Activated CD4-positive, alpha-beta T cell treated with anti-CD3 and anti-CD28 coated beads, Interleukin-2, amount 10 ng/mL, durations not matched to agents 24 days and 14 days (primary cell): ENCODE measurements at places on chromosomes 12 and 14. TPM values are rescaled to one million over a fixed set of nuclear protein-coding genes. Genes with fewer than 3 reads are reported as not detected.

GRCh38 chr12:57868851-57869268 lies 22.3 kb upstream of the CTDSP2 start:
- DNase-seq: no peak

Gene LRFN5
- not detected in 2 replicates for total RNA-seq

- DNase-seq: no peak
Observed at GRCh38 chr14:77338302-77338701, 17.5 kb downstream of the GSTZ1 start.

Gene TSPAN19
- not detected in 2 replicates for total RNA-seq

GRCh38 chr12:718756-719102 lies 33.6 kb upstream of the WNK1 start:
- no peak for DNase-seq

- no peak for DNase-seq
Observed at GRCh38 chr12:33253178-33253577, 186.4 kb downstream of the SYT10 start.

GRCh38 chr12:68280240-68280639 lies 26.8 kb upstream of the IL22 start:
- DNase-seq: no peak

DNA sequence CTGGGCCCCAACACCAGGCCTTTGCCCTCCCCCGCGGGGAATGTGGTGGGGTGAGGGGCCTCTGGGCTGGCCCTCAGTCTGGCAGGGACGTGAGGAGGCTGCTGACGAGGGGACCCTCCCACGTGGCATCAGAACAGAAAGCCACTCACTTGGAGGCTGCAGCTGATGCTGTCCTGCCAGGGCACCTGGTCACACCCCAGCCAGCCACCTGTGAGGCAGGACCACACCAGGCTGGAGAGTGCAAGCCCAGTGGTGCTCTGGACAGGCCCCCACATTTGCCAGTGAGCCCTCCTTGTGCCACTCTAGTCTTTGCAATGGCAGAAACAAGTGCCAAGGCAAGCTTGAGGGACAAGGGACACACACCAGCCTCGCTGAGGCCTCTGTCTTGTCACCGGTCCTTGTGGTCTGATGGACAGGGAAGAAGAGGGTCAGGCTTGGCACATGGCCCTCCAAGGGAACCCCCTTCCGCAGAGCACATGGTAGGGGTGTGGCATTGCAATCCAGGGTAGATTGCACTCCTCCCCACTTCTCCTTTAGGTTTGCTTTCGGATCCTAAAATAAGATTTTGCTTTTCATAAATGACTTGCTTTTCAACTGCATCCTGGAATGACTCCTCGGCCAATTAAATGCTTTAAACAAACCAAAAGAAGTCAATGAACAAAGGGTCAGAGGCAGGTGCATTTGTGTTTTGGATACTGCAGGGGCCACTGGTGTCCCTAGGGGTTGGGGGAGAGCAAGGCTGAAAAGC lies 53.7 kb downstream of the CCDC88C start:
- no peak for DNase-seq

Gene AQP6
- total RNA-seq: not detected in 2 replicates

DNA sequence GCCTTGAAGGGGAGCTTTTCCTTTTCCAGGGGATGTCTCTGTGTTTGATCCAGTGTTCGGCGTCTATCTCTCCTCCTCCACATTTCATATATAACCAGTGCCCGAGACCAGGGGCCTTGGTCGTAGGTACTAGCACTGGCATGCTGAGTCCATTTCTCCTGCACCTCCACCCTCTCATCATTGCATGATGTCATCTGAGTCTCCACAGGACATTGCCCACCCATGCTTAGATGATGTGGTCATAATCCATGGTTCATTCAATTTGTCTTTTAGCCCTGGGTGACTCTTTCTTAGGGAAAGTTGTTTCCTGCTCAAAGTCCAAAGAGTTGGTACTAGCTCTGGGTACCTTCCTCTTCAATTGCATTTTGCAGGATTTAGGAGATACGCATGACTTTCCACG lies 328.1 kb downstream of the BCL11B start:
- no peak for DNase-seq

Gene TMEM119
- 0.47 TPM in 1 of 2 replicates, not detected in the other for total RNA-seq

GRCh38 chr14:30573226-30573814 lies 14.4 kb downstream of the G2E3 start:
- no peak for DNase-seq

- no peak for DNase-seq
Observed at GRCh38 chr14:101328412-101329028, 232.8 kb upstream of the DIO3 start.

Gene SLC22A17
- 2.0 and 2.3 TPM in 2 replicates for total RNA-seq

Gene ZNF385A
- total RNA-seq: 0.84 and 1.2 TPM in 2 replicates

DNA sequence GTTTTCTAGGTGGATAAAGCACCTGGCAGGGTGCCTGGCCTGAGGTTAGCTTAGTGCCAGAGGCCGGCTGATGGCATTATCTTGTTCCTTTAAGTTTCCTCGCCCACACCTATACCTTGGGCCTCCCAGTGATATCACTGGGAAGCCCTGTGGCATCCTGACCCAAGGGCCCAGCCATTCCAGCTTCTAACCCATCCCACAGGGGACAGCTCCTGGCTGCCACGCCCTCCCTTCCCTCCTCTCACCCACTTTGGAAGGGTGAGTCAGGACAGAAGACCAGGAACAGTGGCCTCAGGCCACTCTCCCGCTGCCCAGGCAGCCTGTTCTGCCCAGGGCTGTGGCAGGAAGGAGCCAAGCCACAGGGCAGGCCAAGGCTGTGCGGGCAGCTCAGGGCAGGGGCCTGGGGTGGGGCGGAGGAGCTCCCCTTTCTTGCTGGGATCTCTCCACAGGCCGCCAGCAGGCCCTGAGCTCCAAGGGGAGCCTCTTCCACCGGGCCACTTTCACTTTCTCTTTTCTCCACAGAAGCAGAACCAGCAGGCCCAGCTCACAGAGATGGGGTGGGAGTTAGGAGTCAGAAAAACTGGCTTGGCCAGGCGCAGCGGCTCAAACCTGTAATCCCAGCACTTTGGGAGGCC lies 75.1 kb downstream of the IRF2BPL start:
- DNase-seq: peak; percentile 91

- no peak for DNase-seq
Observed at GRCh38 chr14:71619472-71619871, 312.8 kb upstream of the RGS6 start.

DNA sequence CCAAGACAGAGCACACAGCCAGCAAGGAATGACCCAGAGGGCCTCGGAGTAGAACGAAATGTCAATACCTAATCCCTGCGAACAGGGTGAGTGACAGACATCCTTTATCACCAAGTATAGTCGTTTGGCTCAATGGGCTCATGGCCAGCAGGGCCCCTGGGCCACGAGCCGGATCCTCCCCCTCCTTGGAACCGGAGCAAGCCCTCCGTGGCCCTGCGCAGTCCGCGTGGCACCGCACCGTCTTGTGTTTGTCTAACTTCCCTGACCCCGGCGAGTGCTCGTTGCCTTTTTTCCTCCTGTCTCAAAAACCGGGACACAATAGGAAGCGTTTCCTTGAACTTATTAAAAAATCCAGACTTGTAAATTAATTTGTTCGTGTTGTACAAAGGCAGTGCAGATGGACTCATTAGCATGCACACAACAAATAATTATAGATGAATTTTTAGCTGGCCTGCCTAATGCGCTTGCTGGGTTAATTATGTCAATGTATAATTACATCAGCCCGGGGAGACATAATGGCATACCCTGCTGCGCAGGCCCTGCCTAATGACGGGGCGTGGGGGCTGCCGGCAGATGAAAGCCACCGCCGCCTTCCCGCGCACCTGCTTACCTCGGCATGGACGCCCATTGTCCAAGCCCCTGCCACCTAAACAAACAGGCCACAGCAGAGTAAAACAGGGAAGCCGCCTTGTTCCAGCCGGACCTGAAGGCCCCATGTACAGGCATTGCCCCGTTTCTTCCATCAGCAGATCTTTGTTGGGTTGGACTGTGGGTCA lies 81.6 kb downstream of the PHETA1 start:
- DNase-seq: no peak

DNA sequence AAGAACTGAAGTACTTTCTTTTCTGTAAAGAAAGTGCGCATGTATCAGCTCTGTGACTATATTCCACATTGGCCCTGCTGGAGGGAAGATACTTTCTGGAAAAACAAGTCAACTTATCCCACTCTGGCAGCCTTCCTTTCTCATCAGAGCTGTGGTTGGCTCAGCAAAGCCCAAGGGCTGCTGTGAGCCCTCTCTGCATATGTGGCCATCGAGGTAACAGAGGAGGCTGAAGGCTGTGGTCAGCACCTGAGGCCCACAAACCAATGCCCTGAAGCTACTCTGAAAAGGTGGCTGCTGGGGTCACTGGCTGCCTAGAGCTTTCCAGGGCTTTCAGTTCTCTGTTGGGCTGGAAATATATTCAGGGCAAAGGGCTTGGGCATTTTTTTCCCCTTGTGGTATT lies 70.8 kb upstream of the IGF1 start:
- no peak for DNase-seq

- peak; percentile 82 for DNase-seq
Observed at GRCh38 chr12:122182887-122183587, at the start of gene LRRC43. Gene LRRC43 (plus strand): TSS chr12:122183123. CDS start chr12:122183145, 22 bp downstream.

GRCh38 chr14:102171173-102172020 lies 31.7 kb downstream of the WDR20 start:
- no peak for DNase-seq

DNA sequence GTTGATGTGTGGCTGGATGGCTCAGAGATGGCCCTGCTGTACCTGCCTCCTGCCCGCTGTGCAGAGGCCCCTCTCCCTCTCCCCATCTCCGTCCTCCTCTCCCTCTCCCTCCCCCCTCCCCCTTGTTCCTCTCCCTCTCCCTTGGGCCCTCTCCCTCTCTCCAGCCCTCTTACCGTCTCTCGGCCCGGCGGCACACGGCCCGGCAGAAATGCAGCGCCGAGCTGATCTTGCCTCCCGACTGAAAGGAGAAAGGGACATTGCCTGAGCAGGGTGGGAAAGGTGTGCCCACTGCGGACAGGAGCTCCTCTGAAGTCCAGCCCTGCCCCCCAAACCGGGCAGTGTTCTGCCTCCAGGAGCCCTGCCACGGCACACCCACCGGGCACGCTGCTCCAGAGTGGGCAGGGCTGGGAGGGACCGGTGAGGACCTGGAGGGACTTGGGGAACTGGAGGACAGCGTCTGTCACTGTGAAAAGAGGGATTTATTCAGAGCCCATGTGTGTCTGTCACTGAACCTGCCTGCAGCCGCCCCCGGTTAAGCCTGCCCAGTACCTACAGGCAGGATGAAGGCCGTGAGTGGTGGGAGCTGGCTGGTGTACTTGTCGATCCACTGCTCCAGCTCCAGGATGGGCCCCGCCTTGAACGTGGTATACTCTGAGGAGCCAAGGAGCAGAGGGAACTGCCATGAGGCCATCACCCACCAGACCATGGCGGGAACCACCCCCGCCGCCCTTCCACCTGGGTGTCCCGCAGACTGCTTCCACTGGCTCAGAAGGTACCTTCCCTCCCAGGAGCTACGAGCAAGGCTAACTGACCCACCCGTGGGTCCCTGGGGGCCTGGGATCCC lies 12.2 kb downstream of the MMAB start:
- DNase-seq: no peak

DNA sequence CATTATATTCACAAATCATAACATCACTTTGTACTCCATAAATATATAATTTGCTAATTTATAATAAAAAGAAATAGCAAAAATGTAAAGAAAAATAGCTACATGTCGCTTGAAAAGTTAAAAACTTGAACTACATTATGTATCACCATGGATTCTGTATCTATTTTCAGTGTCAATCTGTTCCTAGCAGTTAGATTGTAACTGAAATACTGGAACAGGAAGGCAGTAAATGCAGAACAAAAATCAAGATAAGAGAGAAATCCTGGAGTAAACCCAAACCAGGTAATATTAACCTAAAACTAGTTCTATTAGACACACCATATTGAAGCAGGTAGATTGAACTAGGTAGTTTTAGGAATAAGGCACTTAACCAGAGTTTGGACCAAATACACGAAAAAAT lies 60.3 kb downstream of the IPO8 start:
- no peak for DNase-seq

GRCh38 chr12:119167902-119168301 lies 10.8 kb upstream of the HSPB8 start:
- no peak for DNase-seq

DNA sequence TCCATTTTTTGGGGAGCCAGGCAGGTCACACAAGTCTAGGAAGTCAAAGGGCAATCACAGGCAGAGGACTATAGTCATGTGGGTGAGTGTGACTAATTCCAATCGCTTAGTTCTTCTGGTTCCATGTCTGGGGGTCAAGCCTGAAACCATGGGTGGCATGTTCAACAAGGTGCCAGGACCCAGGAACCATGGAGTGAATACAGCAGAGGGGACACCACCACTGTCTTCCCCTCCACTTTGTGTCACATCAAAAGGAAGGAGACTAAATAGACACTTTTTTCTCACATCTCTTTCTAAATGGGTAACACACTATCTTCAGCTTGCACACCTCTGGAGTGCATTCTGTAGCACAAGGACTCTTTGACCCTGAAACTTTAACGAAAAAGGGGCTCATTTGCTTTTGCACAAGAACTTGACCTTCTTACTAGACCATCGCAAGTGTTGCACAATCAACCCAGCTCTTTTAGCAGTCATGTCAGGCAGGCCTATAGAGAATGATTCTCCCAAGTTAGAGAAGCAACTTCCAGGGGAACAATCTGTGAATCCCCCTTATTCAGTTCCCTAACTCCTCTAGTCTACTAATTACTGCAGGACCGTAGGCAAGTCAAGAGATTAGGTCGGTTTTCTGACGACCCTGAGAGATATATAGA lies 398.7 kb downstream of the NELL2 start:
- DNase-seq: no peak

- DNase-seq: no peak
Observed at GRCh38 chr12:68904351-68904962, 28.5 kb downstream of the CPM start.

DNA sequence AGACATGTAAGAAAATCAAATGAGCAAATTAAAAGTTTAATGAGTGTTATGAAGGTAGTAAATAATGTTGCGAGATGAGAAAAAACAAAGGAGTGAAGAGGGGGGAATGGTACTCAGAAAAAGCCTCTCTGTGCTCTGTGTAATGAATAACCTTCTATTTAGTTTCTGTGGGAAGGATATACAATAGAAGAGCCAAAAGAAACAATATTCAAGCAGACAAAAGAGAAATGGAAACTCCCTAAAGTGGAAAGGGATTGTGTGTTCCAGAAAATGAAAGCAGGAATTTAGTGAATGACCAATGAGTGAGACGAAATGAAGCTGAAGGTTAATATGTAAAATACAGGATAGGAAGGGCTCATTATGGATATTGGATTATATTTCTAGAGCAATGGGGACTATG lies 18.5 kb downstream of the OR4K1 start:
- DNase-seq: no peak

DNA sequence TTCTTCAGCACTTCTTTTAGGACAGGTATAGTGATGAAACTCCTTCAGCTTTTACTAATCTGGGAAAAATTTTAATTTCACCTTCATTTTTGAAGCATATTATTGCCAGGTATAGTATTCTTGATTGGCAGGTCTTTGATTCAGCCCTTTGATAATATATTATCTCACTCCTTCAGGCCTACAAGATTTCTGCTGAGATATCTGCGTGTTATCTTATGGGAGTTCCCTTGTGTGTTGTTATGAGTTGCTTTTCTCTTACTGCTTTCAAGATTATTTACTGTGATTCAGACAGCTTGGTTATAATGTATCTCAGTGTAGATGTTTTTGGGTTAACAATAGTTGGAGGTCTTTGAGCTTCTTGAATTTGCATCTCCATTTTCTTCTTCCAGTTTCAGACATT lies 87.4 kb downstream of the ATF7IP start:
- no peak for DNase-seq
